ENCODE measurements at places on chromosomes 11 and 22.

DNA sequence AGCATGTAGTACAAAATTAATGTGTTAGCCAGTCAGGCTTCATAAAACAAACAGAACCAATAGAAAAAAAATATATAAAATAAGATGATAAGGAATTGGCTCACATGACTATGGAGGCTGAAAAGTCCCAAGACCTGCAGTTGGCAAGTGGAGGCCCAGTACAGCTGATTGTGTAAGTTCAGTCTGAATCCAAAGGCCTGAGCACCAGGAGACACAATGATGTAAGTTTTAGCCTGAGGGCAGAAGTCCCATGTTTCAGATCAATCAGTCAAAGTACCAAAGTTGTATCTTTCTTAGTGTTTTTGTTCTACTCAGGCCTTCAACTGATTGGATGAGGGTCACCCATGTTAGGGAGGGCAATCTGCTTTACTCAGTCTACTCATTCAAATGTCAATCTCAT, 14.3 kb upstream of the OR10D3 start:
- no peak overlapping the region for H3K27ac ChIP-seq
- DNase-seq, result no peak
- H3K4me3 ChIP-seq, result no peak overlapping the region
- no peaks in the 10 kb centered on the region for H3K36me3 ChIP-seq

GRCh38 chr11:24738972-24739371, 242.1 kb downstream of the LUZP2 start:
- H3K4me1 ChIP-seq, result no peaks in the 10 kb centered on the region
- H3K36me3 ChIP-seq, result no peaks in the 10 kb centered on the region
- no peak for DNase-seq
- no peak overlapping the region for H3K27ac ChIP-seq
- H3K4me3 ChIP-seq, result no peak overlapping the region

DNA sequence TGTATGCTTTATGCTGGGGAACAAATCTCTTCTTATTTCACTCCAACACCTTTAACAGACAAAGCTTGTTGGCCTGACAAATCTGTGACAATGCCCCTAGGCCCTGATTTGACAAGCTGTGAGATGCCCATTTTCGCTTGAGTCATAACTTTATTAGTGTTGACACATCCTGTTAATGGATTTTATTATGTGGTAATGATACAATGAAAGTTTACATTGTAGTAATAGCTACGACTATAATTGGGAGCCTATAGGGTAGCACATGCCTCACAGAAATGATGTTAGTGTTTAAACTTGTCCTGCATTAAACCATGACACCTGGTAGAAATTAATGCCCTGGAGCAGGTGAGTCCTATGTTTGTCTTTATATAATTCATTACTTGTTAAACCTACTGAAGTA, 3.3 kb upstream of the MMP10 start:
- DNase-seq, result no peak
- no peak overlapping the region for H3K4me3 ChIP-seq

DNA sequence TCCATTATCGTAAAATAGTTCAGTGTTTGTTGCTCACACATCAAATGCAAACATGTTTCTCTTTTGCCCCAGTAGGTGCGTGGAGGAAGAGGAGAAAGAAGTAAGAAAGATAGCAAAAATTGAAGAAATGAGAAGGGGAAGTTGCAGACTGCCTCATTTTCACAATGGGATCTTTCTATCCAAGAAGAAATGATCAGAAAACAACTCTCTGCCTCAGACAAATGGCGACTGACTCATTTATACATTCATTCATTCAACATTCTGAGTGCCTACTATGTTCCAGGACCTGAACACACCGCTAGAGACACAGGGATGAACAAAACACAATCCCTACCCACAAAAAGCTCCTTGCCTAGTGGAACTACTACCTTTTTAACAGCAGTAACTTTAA, 367 bp downstream of the HPS5 start:
- peaks cover 40% of the 10 kb centered on the region for H3K36me3 ChIP-seq
- peak overlapping the region; percentile 99 for H3K27ac ChIP-seq
- no peak for DNase-seq
- peaks cover 79% of the 10 kb centered on the region for H3K4me1 ChIP-seq
- no peaks in the 10 kb centered on the region for H3K27me3 ChIP-seq
- peak overlapping the region; percentile 94 for H3K4me3 ChIP-seq

DNA sequence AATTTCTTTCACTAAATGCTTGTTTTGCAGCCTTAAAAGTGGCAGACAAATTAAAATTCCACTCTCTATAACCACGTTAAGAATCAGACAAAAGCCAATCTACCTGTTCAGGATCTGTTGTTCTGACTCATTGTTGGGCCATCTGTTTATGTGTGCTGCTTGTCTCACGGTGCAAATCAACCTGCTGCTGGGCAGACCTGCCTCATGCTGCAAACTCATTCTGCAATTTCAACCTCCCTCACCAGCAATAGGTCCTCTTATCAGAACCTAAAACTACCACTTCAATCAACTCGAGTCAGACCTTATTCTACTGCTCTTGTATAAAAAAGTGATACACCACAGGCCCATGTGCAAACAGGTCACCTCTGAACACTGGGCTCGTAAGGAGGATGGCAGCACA, 75.1 kb downstream of the LARGE2 start:
- no peaks in the 10 kb centered on the region for H3K27me3 ChIP-seq
- H3K27ac ChIP-seq, result no peak overlapping the region
- no peak overlapping the region for H3K4me3 ChIP-seq
- H3K4me1 ChIP-seq, result peaks cover 47% of the 10 kb centered on the region

GRCh38 chr22:44889255-44889878, 120.4 kb downstream of the PHF21B start:
- no peaks in the 10 kb centered on the region for H3K36me3 ChIP-seq
- no peak overlapping the region for H3K27ac ChIP-seq
- H3K27me3 ChIP-seq, result no peaks in the 10 kb centered on the region
- no peaks in the 10 kb centered on the region for H3K4me1 ChIP-seq
- H3K4me3 ChIP-seq, result no peak overlapping the region

- no peaks in the 10 kb centered on the region for H3K27me3 ChIP-seq
- peak overlapping the region; percentile 84 for H3K4me3 ChIP-seq
- no peak for DNase-seq
Measured at GRCh38 chr22:41445129-41446056, 1.2 kb downstream of the TOB2 start.

DNA sequence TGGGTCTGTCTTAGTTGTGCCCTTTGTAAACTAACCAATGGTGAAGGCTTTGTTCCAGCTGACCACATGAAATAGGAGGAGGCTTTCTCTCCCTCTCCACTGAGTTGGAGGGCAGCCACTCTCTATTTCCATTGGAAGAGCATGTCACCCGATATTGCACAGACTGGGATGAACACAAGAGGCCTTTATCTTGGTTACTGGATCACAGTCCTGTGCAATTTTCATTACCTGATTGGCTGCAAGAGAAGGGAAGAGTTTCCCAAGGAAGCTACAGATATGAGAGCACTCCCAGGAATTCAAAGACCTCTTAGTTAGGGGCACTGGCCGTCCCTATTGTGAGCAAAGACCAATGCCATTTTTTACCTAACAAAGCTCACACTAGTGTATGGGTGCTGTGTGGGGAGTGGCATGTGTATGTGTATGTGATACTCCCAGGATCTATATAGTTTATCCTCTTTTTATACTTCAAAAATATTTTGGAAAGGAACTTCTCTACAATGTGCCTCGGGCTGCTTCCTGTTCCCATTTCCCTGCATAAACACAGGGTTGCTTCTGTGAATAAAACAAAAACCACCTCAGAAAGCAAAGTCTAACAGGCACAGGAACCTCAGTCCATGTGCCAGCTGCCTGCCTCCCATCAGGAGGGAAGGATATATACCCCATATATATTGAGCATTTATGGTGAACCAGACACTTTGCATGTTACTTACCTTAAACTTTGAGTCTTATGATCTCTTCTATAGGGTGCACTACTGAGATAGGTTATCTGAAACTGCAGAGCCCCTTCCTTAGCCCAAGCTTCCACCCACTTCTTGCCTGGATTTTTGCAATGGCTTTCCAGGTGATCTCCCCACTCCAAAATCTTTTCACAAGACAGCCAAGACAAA, 126.5 kb downstream of the RASSF10 start:
- H3K36me3 ChIP-seq, result peaks cover 3% of the 10 kb centered on the region
- no peak for DNase-seq
- H3K27me3 ChIP-seq, result peaks cover 43% of the 10 kb centered on the region
- no peak overlapping the region for H3K27ac ChIP-seq

DNA sequence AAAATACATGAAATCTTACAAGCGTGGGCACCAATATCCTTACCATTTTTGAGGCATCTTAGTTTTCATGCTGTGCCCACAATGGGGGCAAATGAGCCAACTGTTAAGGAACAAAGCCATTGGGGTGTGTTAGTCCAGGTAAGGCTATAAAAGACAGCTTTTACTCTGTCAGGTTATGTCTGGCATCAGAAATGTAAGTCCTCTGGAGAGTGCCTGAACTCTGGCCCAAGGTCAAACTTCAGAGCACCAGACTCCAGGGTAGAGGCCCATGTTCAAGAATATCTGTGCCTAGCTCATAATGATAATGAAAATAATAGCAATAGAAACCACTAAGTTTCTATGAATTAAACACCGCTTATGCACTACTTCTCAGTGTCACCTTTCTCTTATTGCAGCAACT, 105.5 kb downstream of the CSNK2A3 start:
- no peak overlapping the region for H3K27ac ChIP-seq
- H3K27me3 ChIP-seq, result peaks cover 15% of the 10 kb centered on the region

GRCh38 chr11:64322925-64323260, 5.0 kb downstream of the PRDX5 start:
- DNase-seq, result no peak
- H3K4me3 ChIP-seq, result no peak overlapping the region
- H3K36me3 ChIP-seq, result peaks cover 16% of the 10 kb centered on the region
- no peaks in the 10 kb centered on the region for H3K27me3 ChIP-seq
- peaks cover 28% of the 10 kb centered on the region for H3K4me1 ChIP-seq

DNA sequence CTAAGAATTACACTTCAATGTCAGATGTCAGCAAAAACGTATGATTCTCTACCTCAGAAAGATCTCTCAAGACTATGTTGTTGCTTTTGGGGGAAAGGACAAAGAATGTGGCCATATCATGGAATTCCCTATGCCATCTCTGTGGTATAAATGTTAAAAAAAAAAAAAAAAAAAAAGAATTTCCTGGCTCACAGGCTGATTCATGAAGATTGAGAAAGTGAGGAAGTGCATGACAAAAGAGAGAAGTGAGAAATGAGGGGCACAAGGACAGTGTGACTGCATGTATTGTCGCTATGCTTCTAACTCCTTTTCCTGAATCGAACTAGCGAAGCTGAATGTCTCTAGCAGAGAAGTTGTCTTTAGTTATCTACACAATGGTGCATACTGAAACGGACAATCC, 80.6 kb upstream of the CARD18 start:
- no peak overlapping the region for H3K4me3 ChIP-seq
- H3K27ac ChIP-seq, result no peak overlapping the region
- DNase-seq, result no peak
- peaks cover 23% of the 10 kb centered on the region for H3K27me3 ChIP-seq

DNA sequence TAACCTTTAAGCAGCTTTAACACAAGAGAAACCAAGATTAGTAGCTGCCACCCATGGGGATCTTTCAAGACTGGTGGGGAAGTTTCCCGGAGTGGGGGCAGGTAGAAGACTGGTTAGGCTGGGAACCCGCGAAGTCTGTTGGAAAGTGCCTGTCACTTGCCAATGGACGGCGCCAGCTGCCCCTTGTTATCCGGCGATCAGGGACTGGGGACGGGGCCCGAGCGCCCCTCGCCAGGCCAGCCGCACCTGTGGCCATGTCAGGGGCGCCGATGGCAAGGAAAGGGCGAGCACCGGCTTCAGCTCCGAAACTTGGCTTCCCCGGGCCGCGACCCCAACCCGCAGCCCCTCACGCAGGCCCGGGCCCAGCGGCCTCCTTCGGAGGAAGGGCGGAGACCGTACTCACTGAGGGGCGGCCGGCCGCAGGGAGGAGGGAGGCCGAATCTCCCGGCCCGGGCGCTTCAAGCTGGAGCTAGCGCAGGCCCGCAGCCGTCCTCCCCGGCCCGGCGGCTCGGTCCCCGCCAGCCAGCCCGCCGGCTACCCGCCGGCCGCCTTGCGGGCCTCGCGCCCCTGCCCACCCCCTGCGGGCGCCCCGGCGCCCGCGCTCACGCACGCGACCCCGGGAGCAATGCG, 539 bp downstream of the EIF4ENIF1 start:
- H3K4me1 ChIP-seq, result peaks cover 26% of the 10 kb centered on the region
- no peaks in the 10 kb centered on the region for H3K27me3 ChIP-seq
- peak overlapping the region; percentile 84 for H3K4me3 ChIP-seq
- no peak for DNase-seq

DNA sequence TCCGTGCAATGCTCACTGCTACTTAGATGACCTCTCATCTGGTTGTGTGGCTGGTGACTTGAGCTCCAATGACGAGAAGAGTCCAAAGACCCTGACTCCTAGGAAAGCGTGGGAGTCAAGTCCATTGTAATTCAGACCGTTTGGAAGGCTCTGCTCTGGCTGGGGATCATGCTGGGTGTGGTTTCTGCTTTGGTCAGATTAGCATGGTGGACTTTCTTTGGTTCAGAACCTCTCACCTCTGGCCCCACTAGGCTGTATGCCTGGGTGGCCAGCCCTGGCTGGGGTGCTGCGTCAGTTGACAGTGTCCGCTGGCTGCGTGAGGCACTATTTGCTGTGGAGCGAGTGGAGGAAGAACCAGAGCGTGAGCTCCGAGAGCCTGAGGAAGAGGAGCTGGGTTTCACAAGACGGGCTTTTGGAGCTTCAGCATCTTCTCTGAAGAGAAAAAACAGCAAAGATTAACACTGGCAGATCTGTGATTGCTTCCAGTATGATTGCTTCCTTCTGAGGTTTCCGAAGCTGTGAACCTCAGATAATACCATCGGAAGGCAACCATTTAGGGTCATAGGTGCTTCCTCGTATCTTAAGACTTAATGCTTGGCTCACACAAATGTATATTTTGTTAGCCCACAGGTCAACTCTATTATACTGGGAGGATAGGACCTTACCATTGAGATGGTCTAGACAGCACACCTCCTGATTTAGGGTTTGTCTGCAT, 11.6 kb upstream of the HSPA8 start:
- peaks cover 6% of the 10 kb centered on the region for H3K36me3 ChIP-seq
- no peak for DNase-seq
- H3K4me3 ChIP-seq, result no peak overlapping the region
- H3K27me3 ChIP-seq, result no peaks in the 10 kb centered on the region
- H3K27ac ChIP-seq, result no peak overlapping the region

DNA sequence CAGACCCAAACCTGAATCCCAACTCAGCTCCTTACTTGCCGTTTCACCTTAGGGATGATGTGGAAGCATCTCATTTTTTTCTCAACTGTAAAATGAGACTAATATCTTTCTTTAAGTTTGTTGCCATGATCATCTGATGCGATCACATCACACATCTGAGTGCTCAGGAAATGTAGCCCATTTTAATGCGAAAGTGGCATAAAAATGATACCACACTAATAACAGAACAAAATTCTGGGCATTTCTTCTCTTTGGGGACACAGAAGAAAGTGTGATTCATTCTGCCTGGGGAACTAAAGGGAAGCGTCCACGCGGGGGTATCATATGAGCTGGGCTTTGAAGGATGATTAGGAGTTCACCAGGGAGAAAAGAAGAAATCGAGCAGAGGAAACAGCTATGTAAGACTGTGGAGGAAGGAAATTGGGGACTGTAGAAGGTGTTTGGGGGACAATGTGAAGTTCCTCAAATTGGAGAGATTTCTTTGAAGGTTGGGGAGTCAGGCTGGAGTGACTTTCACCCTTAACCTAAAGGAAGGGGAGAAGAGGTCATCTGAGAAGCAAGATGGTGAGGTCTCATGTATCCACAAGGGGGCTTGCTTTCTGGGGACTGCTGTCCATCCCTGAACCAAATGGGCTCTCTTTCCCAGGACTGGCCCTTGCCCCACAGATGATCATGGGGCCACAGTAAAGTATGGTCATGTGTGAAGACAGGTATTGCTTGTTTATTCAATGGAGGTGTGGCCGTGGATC, 49.7 kb upstream of the NNMT start:
- H3K4me3 ChIP-seq, result no peak overlapping the region
- DNase-seq, result no peak
- no peak overlapping the region for H3K27ac ChIP-seq
- H3K36me3 ChIP-seq, result no peaks in the 10 kb centered on the region
- H3K4me1 ChIP-seq, result no peaks in the 10 kb centered on the region
